Lower leg skin (tissue), 4 donors: ENCODE measurements at places on chromosomes 5 and 9.
A peak's percentile ranks its signal among the peaks of the same experiment; 100 is the strongest.

DNA sequence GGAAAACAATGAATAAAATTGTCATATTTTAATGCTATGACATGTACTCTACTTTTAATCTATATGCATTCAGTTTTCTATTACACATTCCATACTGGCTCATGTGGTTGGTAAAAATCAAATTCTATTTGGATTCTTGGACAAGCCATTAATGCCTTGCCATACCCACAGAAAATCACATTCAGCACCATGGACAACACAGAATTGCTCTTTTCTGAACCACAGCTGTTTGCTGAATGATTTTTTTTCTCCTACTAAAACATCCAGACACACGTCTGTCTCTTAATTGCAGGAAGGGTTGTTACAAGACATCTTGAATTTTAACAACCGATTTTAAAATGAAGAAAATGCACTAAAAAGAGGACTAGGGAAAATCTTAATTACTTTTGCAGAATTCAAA, 675.6 kb downstream of the BRINP1 start:
- no peak for DNase-seq

GRCh38 chr9:126363847-126364671, 37.4 kb downstream of the MVB12B start:
- peak; percentile 72 for DNase-seq

DNA sequence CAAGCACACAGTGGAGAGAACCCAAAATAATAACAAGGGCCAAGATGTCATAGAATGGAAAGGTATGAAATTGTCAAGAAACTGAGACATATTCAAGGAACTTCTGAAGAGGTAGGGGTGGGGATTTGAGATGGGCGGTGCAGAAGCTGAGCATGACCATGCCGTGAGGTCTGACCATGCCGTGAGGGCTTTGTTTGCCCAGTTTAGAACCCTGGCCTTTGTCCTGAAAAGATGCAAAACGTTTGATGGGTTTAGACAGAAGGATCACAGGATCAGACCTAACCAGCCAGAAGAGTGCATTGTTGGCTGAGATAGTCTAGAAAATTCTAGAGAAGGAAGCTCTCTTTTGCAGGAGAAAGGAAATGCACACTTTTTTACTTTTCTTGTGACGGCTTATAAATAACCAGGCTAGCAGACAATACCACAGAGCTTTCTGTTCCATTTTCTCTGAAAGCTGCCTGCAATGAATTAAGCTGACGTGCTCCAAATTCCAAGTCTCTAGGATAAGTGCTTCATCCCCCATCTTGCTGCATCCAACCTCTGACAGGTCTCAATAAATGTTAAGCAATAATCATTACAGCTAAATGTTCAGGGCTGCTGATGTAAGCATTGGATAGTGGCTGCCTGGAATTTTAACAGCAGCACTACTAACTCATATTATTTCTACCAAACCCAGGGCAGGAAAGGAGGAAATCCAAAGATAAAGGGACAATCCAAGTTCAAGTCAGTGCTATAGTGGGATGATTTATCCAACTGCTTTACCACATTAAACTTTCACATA, 110.9 kb upstream of the IL6ST start:
- DNase-seq, result no peak

DNA sequence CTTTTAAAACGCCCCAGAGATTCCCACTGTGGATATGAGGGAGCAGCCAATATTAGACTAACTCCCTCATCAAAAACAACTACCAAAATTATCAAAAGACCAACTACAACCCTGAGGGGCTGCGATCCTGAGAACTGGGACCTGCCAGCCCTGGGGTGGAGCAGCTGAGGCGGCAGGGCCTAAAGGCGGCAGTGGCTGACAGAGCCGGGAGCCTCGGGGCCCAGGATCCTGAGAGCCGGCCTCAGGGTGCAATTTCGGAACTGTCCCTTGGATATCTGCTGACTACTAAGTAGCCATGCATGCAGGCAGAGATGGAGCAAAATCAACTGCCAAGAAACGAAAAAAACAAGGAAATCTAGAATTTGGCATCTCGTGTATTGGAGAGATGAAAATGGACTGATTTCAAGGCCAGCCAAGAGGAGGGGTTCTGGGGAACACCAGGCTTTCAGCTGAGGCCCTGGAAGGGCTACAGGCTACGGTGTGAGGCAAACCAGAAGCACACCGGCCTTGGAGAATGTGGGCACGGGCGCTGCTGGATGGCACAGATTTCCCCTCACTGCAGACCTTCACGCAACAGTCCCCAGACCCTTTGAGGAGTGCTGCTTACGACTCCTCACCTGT, 63.6 kb upstream of the UBAC1 start:
- DNase-seq, result peak; percentile 81

GRCh38 chr9:136898483-136899100, 12.3 kb downstream of the TRAF2 start:
- DNase-seq, result no peak

DNA sequence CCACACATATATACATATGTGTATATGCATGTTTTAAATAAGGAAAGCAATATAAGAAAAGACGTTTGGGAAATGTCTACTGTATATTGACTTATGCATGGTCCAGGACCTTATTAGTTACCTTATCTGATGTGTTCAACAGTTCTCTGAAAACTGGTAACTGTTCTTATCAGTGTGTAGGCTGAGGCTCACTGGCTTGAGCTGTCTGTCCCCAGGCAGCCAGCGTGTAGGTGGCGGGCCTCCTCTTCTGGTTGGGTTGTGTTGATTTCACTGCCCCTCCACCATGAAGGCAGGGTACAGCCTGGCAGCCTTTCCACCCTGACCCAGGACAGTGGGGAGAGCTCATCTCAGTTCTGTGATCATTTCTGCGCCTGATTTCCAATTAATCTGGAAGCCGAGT, 38.7 kb upstream of the SEMA4D start:
- DNase-seq, result no peak
